Stimulated activated CD8-positive, alpha-beta memory T cell treated with anti-CD3 and anti-CD28 coated beads, Interleukin-4, amount 100 ng/mL, for 24 hours (primary cell): ENCODE measurements at places on chromosomes 5 and 9.

- DNase-seq: peak; percentile 10
These were observed 16.1 kb downstream of the FBP1 start for GRCh38 chr9:94623253-94623652.

DNA sequence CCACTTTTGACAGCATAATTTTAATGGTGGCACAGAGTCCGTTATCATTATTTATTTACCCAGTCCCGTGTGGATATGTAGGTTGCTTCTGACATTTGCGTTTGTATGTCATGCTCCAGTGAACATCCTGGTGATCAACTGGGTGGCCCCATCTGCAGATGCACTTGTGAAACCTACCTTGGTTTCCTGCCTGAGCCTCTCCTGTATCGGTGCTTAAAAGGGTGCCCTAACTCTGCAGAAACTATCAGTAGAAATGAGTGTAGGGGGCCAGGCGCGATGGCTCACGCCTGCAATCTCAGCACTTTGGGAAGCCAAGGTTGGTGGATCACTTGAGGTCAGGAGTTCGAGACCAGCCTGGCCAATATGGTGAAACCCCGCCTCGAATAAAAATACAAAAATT, 92.1 kb upstream of the IER5L start:
- DNase-seq: no peak

DNA sequence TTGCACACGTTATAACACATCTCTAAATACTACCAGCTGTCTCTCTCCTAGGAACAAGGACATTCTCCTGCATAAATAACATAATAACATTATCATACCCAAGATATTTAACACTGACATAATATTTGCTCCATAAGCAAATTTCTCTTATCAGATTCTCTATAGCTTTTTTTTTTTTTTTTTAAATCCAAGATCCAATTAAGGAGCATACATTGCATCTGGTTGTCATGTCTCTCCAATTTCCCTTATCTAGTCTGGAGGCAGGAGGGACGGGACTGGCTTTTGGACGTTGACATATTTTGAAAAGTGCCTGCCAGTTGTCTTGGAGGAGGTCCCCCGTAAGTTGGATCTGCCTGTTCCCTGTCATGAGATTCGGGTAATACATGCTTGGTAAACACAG, 76.6 kb downstream of the RAPGEF1 start:
- no peak for DNase-seq

DNA sequence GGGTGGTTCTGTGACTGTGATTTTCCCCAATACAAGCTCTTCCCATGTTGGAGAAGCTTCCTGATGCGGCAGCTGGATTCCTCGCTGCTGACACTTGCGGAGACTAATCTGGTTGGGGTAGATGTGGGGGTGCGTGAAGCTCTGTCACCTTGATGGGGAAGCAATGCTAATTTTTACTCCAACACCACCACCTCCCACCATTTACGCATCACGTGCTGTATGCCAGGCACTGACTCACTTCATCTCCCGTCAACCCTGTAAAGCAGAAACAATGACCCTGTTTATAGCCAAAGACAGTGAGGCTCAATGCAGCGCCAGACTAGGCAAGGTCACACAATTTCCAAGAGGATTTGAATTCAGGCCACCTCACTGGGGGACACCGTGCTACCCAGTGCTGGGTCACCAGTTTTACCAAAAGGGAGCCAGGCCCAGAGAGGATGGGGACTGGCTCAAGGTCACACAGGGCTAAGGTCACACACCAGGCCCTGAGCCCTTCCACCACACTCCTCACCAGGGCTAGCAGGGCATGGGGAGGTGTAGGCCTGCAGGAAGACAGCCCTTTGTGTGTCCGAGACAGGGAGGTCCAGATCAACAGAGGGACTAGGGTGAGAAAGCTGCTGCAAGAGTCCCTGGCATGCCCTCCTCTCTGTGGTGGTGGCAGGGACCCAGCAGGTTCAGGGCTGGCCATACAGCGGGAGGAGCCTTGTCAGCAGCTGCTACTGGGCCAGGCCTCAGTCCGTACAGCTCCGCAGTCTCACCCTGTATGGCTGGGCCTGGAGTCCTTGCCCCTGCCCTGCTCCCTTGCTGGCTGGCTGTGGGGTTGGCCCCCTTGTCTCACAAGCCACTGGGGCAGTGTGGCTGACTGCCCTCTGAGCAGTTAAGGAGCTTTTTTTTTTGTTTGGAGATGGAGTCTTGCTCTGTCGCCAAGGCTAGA, 3.3 kb downstream of the STKLD1 start:
- no peak for DNase-seq
